ENCODE measurements at places on chromosomes 2 and 18. TPM values are rescaled to one million over a fixed set of nuclear protein-coding genes. Genes with fewer than 3 reads are reported as not detected.

Gene NEURL3
- not detected for total RNA-seq

Gene COL3A1
- total RNA-seq = 7,536 TPM

Gene OSBPL6
- 0.22 TPM for total RNA-seq

Gene AFF3
- total RNA-seq = 1.5 TPM

Gene NT5DC4
- total RNA-seq = not detected

Gene PPM1B
- 43.3 TPM for total RNA-seq

Gene TMEM37
- 0.29 TPM for total RNA-seq

Gene GDF7
- under 0.01 TPM for total RNA-seq

Gene VWC2L
- not detected for total RNA-seq

Gene FAM124B
- total RNA-seq = 0.22 TPM

Gene GPATCH11
- total RNA-seq = 3.7 TPM

Gene TBR1
- under 0.01 TPM for total RNA-seq

Gene C2orf78
- total RNA-seq = not detected

Gene TRIM43B
- total RNA-seq = not detected

Gene NCKAP5
- total RNA-seq = 21.6 TPM

Gene SLC23A3
- total RNA-seq = 1.1 TPM

Gene TMEFF2
- total RNA-seq = not detected

Gene NT5C1B
- not detected for total RNA-seq
